ENCODE measurements at places on chromosomes 7 and 10.

DNA sequence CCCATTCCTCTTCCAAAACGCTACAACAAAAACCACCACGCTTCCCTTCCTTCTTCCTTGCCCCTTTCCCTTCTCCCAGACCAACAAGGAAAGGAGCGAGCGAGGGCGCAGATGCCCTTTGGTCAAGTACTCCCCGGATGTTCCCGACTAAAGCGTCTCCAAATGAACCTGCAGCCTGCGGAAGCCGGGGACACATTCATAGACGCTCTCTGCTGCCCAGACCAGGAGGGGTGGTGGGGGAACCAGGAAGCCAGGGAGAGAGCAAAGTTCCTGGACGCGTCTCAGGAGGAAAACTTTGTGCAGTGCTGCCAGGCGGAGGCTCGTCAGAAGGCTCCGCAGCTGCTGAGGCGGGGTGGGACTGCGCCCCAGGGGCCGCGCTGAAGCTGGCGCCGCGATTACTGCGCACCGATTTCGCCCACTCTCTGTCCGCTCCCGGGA is 754 bp downstream of the SEMA3D start:
- peak; percentile 51 for DNase-seq

GRCh38 chr10:119416855-119417254 is 125.7 kb downstream of the RGS10 start:
- DNase-seq, result peak; percentile 48

- no peak for DNase-seq
Observed at GRCh38 chr7:70668606-70669358, 463.2 kb upstream of the GALNT17 start.

GRCh38 chr7:29599026-29599425 is 35.4 kb downstream of the PRR15 start:
- DNase-seq, result no peak

DNA sequence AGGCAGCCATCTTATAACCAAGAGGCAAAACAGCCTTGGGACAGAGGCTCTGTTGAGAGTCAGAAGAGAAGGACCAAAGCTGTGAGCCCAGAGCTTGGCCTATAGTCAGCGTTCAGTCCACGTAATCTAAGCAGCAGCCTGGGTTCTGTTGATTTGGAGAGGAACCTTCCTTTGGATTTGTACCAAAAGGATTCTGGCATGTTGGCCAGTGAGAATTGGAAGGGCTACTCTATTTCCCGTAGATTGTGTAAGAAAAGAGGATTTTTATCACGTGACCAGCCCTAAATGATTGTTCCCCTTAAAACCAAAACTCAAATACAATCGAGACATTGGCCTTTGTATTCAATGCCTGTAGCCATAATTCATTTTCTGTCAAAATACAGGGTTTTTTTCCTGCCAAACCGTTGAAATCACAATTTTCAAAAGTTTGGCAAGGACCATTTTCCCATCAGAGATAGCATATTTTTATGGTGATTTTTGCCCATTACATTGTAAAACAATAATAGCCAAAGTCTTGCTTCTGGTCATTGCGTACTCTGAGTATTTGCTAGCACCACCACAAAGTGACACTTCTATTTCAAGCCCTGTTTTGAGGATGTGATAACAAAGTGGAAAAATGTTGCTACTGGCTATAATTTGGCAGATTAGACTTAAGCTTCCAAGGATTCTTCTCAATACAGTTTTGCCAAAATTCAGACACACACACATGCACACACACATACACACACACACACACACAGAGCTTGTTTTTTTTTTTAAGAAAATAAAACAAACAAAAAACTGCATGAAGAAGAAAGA is 23.1 kb upstream of the BMPER start:
- DNase-seq, result peak; percentile 88

DNA sequence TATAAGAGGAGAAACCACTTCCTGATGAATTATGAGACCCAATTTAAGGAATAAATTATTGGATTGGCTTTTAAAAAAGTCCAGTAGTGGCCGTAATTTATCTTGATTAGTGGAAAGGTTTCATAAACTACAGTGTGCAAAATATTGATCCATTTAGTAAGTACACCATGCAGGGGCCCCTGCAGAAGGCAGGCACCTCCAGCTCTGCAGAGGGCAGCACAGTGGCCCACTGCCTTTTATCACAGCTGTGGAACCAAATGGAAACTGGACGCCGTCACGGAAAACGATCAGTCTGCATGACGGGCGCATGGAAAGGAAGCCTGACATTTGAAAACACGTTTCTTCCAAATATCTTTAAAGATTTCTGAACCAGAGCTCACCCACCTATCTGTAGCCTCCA is 204.0 kb downstream of the DPP6 start:
- no peak for DNase-seq

DNA sequence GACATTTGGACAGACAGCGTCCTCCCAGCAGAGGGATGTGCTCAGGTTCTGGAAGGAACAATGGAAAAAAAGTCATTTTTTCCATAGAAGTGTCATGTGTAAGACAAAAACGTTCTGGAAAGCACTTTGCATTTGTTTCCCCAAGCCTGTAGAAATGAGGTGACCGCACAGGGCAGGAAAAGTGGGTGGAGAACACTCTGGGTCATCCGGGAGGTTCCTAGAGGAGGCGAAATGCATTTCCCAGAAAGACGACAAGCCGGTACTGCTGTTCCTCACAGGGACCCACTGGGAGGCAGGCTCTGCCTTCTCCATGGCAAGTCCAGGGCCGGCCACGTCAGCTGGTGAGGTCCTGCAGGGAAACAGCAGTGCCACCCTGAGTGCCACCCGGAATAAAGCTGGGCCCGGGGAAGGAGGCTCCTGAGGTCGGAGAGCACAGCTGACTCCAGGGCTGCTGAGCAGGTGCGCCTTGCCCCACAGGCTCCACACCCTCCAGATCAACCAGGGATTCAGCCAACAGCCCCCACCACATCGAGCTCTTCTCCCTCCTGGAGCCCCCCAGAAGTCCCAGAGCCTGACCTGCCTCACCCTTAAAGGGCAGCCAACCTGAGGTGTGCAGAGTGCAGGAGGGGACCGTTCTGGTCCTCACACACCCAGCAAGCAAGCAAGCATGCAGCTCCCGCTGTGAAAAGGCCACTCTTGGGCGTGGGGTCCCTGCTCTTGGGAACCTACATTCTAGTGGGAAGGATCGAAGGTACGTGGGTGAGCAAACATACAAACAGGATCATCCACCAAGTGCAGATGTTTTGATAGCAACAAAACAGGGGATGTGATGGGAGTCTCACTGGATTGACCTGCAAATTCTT is 28.8 kb upstream of the INPP5A start:
- peak; percentile 45 for DNase-seq

GRCh38 chr7:141701489-141702046 is 398 bp downstream of the DENND11 start:
- no peak for DNase-seq

- peak; percentile 8 for DNase-seq
Observed at GRCh38 chr7:54814401-54814800, 55.4 kb upstream of the SEC61G start.

DNA sequence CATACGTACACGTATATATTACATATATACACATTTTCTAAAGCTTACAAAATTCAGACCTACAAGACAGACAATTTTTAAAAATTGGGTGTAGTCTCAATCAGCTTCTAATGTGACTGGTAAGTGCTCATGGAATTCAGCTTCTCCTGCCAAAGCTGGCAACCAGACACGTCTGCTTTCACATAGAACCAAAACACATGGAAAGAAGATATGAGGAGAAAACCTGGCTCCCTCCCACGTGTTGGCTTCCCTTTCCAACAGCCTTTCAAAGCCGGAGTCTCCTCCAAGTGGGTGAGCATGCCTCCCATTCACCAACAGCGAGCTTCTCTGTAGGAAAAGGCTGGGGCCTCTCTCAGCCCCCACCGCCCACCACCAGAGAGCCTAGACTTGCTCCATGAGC is 33.4 kb downstream of the CDCA7L start:
- DNase-seq, result peak; percentile 94

GRCh38 chr10:132713421-132714095 is 72.4 kb downstream of the NKX6-2 start:
- no peak for DNase-seq

DNA sequence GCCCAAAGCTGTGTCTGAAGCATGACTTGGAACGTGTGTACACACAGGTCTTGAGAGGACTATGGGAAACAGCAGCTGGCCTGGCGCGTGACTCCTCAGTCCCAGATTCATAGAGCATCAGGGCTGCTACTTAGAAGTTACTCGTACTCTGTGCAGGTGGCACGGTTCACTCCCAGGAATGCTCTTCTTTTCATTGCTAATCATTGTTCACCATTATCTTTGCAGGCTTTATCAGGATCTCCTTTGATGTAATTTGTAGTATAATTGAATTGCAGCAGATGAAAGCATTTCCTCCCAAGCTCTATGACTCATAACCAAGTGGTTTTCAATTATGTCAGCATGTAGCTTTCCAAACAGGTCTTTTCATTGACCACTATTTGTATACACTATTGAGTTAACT is 938.9 kb downstream of the NRG3 start:
- peak; percentile 12 for DNase-seq

GRCh38 chr7:49245062-49245461 is 320.7 kb downstream of the CDC14C start:
- no peak for DNase-seq

DNA sequence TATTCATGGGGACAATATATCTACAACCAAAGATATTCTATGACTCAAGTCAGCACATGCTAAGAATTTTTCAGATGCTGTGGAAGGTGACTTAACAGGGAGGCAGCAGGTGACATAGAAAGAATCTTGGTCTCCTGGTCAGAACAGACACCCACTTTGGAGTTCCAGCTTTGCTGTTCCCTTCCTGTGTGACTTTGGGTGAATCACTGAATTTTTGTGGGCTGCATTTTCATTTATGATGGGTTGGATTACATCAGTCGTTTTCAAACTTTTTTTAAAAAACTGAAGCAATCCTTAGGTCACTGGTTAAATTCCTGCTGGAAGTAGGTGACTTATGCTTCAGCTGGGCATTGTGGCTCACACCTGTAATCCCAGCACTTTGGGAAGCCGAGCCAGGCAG is 24.9 kb downstream of the RGR start:
- peak; percentile 87 for DNase-seq

DNA sequence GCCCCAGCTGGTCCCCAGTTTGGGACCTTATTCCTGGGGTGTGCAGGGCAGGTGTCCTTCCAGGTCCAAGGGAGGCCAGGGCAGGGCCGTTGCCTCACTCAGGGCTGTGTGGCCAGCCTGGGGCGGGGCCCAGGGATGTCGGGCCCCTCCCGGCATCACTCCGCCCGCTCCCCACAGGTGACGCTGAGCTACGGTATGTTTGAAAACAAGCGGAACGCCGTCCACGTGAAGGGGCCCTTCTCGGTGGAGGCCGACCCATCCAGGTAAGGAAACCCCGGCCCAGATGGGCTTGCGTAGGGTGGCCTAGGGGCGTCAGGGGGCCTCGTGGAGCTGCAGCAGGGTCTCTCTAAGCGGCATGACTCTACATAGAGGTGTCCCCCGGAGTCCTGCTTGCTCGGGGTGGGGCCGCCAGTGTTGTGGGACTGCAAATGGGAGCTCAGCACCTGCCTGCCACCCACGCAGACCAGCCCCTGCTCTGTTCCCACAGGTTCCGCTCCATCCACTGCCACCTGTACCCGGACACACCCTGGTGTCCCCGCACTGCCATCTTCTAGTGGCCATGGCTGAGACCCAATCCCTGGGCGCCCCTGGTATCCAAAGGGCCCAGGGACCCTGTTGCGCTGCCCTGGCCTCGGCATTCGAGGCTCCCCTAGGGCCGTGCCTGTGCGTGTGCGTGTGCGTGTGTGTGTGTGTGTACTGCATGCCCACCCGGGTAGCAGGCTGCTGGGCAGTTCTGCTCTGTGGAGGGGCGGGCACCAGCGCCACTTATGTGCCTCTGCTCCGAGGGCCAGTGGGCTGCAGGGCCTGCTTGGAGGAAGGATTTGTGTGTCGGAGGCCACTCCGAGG is 7.3 kb downstream of the LFNG start:
- DNase-seq, result no peak

GRCh38 chr10:99945263-99945662 is 64.5 kb downstream of the DNMBP start:
- DNase-seq, result peak; percentile 89

DNA sequence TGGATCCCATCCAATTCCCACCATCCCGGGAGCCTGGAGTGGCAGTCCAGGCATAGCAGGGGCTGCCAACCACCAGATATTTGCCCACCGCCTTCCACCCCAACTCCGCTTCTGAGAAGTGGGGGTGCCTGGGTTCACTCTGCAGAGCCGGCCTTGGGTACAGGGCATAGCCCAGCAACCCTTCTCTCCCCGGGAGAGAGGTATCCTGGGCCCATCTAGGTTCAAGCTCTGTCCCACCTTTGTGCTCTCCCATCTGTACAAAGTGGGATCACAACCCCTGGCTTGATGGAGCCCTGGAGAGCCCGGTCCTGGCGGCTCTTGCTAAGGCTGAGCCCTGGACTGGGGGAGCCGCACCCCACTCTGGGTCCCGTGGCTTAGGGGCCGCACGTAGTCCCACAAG is 12.2 kb downstream of the MICALL2 start:
- no peak for DNase-seq

GRCh38 chr10:121843379-121843778 is 84.5 kb downstream of the ATE1 start:
- no peak for DNase-seq

DNA sequence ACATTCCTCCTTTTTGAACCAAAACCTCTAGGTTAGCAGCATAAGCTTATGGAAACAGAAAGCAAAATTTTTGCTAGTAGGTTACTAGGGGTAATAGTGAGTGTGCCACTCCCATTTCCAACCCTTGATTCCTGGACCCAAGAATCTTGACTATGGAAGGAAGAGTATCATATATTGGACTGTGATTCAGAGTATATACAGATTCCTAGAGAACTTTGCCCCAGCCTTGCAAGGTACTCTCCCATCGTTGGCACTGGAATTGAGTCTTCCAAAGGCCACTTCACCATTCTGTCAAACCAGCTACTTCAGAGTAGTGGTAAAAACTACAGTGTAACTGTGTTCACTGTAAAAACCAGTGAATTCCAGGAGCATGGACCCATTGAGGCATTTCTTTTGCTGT is 69.4 kb downstream of the LRRC17 start:
- no peak for DNase-seq

DNA sequence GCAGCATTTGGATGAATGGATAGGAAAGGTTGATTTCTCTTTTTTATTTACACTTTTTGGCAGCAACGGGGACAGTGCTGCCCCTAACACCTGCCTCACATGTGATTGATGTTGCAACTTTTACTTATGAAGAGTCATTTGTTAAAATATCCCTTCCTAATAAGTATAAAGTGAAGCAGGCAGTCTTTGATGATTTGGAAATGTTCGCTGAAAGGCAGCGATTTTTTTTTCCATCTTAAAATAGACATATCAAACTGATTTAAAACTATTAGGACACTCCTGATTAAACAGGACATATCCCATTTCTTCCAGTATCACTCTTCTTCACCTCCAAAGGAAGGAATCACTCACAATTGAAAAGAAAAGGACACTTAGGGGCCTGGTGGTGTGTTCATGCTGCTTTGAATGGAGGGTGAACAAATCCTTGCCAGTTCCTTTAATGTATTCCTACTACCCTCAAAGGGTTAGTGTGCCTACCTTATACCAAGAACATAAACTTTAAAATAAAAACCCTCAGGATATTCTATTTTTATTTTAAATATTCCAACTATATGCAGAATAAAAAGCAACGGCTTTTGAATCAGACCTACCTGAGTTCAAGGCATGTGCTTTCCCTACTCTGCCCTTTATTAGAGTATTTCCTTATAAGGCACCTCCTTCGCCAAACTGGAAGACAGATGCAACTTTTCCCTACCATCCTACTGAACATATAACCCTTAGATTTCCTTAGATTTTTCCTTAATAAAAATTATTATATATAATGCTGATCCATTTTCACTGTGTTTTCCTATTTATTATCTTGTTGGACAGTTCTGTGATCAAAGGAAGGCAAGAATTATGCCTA is 1.1 kb downstream of the ADK start:
- no peak for DNase-seq

- no peak for DNase-seq
Observed at GRCh38 chr10:126670056-126670894, at the start of gene C10orf90. TSS of gene C10orf90 (minus strand) at chr10:126670693. CDS start at chr10:126670480, 213 bp downstream.

GRCh38 chr7:51589111-51589510 is 272.5 kb upstream of the COBL start:
- no peak for DNase-seq

Data from AG10803 (cell line).